Activated T-helper 1 cell treated with anti-CD3 and anti-CD28 coated beads, Interleukin-12 subunit alpha, Interleukin-12 subunit beta, Interleukin-2, Interleukin-4 antibody, amounts not matched to agents 30 ng/mL and 10 ng/mL and 1 ng/mL, durations not matched to agents 14 hours and 24 hours and 36 hours (primary cell): ENCODE measurements at places on chromosomes 12 and 14. TPM values are rescaled to one million over a fixed set of nuclear protein-coding genes. Genes with fewer than 3 reads are reported as not detected.

OR4N2 gene
- not detected in 2 replicates for total RNA-seq

FOXN4 gene
- not detected in 2 replicates for total RNA-seq

TNS2 gene
- 2.7 and 3.1 TPM in 2 replicates for total RNA-seq

EXOC3L4 gene
- not detected in 2 replicates for total RNA-seq

KITLG gene
- total RNA-seq: not detected in 2 replicates

RSRC2 gene
- total RNA-seq: 101 and 103 TPM in 2 replicates

P2RX2 gene
- not detected in 2 replicates for total RNA-seq

DNA sequence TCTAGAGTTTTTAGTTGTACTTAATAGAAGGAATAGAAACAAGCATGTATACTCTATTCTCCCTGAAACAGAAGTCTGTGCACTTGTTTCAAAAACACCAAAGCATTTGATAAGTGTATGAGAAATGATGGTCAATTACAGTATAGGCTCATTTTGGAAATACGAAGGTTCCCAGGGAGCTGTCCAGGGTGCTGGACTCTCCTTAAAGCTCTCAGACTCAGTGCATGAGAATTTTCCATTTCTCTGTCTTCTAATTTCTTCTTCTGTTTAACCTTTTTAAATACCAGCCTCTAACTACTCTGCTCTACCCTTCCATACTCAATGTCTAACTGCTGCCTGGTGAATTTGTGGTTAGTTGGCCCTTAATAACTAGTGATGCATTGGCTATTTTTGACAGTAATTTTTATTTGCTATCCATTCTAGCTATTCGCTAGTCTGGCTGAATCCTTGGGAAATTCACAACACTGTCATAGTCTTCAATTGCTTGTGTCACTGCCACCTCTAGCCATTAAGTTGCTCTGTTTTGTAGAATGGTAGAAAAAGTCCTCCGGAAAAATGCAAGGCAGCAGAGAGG, 229.2 kb downstream of the NRXN3 start:
- DNase-seq: no peak

DNA sequence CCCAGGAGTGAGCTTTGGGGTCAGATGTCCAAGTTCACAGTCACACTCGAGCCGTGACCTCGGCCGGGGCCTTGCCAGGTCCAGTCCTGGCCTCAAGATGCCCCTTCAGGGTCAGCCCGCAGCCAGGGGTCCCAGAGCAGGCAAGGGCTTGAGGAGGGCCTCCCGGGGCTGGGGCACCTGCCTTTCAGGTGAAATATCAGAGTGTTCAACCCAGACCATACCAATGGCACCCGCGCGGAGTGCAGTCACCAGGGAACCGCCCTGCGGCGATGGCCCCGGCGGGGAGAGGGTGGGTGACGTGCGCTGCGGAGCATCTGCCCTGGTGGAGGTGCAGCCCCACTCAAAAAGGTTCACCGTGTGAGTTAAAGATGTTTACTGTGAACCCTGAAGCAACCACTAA, 16.9 kb downstream of the LRCOL1 start:
- no peak for DNase-seq

- no peak for DNase-seq
Observed at GRCh38 chr14:93186956-93187355, 1.8 kb downstream of the LYSET start.

DNA sequence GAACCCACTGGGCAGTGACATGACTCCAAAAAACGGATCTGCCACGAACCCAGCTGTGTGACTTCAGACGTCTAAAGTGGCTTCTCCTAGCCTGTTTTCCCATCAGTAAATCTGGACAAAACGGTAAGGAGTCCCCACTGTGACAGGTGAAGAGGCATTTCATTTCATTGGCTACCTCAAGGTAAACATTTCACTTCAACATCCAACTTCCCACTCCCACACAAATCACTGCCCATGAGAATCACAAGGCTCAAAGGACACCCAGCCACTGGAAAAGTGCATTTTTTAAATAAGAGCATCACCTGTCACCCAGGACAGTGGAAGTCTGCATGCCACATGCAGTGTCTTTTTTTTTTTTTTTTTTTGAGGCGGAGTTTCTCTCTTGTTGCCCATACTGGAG, 27.9 kb downstream of the HSP90AA1 start:
- DNase-seq: no peak

DNA sequence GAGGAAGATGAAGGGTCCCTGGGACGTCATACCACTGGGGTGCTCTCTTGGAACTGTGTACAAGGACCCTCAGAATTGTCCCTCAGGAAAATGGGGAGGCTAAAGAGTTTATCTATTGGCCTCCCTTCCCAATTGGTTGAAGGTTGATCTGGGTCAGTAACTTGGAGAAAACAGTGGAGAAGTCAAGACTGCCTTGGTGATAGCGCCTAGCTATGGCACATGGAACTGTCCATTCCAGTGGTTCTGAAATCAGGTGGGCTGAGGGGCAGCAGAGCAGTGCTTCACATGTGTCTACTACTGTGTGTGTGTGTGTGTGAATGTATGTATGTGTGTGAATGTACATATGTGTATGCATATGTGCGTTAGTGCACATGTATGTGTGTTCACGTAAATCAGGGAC, 316.1 kb downstream of the AACS start:
- DNase-seq: no peak

DNA sequence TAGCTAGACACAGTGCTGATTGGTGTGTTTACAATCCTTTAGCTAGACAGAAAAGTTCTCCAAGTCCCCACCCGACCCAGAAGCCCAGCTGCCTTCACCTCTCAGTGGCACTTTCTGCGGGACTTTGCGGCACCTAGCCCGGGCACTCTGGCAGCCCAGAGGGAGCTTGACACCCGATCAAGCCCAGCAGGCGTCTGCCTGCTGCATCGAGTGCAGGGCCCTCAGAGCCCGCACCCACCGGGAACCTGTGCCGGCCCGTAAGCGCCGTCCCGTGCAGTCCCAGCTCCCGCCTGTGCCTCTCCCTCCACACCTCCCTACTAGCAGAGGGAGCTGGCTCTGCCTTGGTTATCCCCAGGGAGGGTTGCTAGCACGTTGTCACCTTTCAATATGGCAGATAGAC, 631.0 kb upstream of the STXBP6 start:
- no peak for DNase-seq

GRCh38 chr12:117093431-117093830, 5.8 kb downstream of the TESC start:
- no peak for DNase-seq

DNA sequence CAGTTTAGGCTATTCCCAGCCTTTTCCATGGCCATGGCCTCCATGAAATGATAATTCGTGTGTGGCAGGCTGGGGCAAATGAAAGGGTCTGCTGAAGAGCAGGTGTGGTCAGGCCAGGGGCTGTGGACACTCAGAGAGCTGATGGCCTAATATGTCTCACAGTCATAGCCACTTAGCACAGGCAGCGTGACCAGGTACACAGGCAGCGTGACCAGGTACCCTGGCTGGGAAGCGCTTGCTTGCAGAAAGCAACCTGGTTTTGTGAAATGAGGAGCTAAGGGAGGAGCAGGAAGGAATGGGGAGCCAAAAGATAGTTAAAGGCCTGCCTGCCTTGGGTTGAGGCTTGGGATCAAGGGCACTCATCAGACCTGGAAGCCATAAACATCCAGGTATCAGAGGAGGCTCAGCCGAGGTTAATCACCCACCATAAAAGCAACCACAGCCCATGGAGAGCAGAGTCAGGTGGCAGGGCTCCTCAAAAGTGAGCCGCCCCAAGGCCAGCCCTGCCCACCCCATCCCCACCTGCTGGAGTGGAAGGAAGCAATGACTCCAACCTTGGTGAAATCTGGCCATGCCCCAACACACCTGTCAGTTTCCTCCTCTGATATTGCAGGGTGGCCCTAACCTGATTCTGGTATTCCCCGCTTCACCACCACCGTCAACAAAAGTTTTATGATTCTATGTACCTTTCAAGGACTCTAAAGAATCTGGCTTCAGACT, 8.0 kb upstream of the KRT8 start:
- no peak for DNase-seq

DNA sequence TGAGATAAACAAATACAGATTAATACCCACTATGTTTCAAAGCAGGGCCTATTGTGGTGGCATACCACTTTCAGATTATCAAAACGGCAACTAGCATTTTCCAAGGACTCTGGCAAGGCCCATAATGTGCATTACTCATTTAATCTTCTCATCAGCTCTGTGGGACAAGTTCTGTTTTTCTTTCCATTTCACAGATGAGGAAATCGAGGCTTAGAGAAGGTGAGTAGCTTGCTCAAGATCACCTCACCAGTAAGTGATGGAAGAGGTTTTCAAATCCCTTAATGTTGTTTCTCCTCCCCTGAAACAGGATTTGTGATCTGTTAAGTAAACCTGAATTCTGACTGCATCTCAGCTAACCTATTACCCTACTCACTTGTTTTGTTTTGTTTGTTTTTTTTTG, 3.9 kb upstream of the PYGL start:
- no peak for DNase-seq

DNA sequence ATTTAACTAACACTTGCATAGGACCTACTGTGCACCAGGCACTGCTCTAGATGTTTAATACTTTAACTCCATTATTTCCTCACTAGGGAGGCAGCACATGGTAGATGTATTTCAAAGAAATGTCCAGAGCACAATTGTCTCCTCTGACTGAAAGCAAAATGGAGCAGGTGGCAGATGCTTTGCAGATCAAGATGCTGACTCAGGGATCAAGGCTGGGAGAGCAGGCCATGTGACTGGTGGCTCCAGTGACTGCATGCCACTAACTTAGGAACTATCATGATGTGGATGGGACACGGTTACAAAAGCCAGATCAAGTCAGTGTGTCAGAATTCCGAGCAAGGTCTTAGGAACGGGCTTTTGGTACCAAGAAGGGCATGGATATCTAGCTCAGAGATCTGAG, 28.2 kb downstream of the SERPINA11 start:
- DNase-seq: no peak

DNA sequence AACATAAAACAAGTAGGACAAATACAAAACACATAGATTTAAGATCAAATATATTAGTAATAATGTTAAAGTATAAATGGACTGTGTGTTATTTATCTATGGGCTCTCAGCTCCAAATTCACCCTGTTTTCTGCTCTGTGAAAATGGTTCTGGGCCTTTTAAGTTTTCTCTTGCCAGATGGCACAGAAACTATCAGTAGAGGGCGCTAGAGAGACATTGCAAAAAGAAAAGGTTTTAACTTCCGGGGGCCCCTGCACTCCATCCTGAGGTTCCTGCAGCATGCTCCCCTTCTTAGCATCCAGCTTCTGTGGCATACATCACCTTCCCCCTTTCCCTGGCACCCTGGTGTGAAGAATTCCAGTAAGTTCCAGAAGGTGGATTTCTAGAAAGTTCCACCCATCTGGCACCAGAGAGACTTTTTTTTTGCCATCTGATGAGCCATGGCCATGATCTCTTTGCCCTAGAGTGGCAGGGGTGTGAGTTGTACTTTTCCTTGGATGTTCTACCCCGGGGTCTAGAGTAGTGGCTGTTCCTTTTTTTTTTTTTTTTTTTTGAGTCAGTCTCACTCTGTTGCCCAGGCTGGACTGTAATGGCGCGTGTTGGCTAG, 29.3 kb downstream of the ZCRB1 start:
- no peak for DNase-seq

DNA sequence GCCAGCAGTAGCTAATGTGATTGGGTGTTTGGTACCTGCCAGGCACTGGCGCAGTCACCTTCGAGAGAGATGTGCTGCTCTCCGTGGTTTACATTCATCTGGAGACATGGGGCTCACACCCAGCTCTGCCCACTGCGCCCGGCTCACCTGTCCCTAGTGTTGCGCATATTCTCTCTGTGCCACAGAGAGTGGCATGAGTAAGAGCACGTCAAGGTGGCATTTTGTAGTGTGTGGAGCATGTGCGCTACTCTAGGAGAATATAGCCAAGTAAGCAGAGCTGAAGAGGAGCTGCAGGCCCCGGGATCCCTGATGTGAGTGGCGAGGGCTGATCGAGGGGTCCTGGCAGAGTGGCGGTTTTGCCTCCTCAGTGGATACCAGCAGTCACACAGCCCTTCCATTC, 46.9 kb downstream of the TPCN1 start:
- DNase-seq: no peak

DNA sequence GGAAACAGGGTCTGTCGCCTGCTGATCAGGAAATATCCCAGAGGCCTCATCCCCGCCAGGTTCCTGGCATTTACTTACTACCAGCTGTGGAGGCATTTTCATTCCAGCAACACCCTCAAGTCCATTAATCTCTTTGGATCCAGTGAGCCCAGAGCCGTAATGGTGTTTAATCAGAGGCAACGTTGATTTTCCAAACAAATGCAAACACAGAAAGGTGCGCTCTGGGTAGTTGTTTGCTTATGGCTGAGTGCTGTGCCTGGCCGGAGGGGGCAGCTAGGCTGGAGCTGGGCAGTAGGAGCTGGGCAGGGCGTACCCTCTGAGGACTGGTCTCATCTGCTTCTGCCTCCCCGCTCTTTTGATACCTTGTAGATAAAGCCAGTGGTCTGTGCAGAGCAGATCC, 110.6 kb downstream of the ADCK1 start:
- DNase-seq: no peak
